ENCODE measurements at places on chromosomes 6 and 20. TPM values are rescaled to one million over a fixed set of nuclear protein-coding genes. Genes with fewer than 3 reads are reported as not detected.
A peak's percentile ranks its signal among the peaks of the same experiment; 100 is the strongest.

- H3K27me3 ChIP-seq: no peaks in the 10 kb centered on the region
- no peaks in the 10 kb centered on the region for H3K36me3 ChIP-seq
- DNase-seq: no peak
- H3K4me3 ChIP-seq: no peak overlapping the region
- no peaks in the 10 kb centered on the region for H3K4me1 ChIP-seq
- no peak overlapping the region for H3K27ac ChIP-seq
Measured at GRCh38 chr20:8946036-8946940, 122.6 kb upstream of the PLCB4 start.

SPACA1 gene
- not detected for total RNA-seq

- peak; percentile 77 for DNase-seq
- no peaks in the 10 kb centered on the region for H3K27me3 ChIP-seq
- H3K36me3 ChIP-seq: no peaks in the 10 kb centered on the region
- H3K4me1 ChIP-seq: peaks cover 2% of the 10 kb centered on the region
- no peak overlapping the region for H3K27ac ChIP-seq
Measured at GRCh38 chr6:45663251-45664221, 285.8 kb upstream of the SUPT3H start.

DNA sequence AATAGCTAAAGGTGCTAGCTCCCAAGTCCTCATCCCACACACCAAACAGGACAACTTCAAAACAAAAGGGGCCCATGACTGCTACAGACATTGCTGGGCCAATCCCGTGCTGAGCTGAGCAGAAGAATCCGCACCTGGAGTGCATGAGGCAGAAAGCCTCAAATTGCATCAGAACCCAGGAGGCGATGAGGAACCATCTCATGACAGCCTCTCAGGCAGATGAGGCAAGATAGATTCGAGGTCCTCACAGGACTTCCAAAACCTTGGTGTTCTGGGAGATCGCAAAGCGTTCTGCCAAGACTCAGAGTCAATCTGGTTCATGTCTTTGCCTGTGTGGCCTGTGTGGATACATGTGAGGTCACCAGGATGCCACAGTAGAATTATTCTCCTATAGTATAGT lies 32.8 kb upstream of the SSTR4 start:
- DNase-seq: no peak
- H3K36me3 ChIP-seq: no peaks in the 10 kb centered on the region
- H3K4me1 ChIP-seq: no peaks in the 10 kb centered on the region
- no peak overlapping the region for H3K4me3 ChIP-seq

DEFB132 gene
- not detected for total RNA-seq

ANKEF1 gene
- total RNA-seq: 0.22 TPM

All from GM23248 (cell line).